ENCODE measurements at places on chromosomes 16 and 17.
A peak's percentile ranks its signal among the peaks of the same experiment; 100 is the strongest.

- no peak for DNase-seq
Measured at GRCh38 chr17:15649861-15650421, 30.4 kb upstream of the FBXW10B start.

DNA sequence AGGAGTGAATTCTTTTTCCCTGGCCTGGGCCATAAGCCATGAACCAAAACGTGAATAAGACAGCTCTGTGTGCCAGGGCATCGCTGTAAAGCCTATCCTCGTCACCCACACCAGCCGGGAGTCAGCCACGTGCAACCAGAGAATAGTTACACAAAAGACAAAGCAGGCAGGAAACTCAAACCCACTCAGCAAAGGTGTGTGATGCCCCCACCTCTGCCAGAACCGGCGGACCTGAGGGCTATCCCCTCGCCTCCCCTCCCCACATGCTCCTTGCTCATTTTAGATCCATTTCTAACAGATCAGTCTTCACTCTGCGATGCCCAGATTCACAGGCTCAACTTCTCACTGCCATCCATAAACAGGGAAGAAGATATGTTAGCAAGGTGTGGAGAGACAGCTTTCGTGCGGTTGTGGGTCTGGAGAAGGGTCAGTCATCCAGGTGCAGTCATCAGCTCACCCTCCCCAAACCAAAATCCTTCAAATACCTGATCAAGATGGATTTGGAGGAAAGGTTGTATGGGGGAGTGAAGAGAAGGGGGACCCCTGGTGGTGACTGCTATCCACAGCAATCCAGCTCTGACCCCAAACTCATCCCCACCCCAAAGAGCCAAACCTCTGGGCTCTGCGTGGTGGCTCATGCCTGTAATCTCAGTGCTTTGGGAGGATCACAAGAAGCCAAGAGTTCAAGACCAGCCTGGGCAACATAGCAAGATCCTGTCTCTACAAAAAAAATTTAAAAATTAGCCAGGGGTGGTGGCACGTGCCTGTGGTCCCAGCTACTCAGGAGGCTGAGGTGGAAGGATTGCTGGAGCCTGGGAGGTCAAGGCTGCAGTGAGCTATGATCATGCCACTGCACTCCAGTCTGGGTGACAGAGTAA is 219.2 kb downstream of the C16orf78 start:
- peak; percentile 58 for DNase-seq

GRCh38 chr17:74520790-74521480 is 10.3 kb downstream of the CD300LB start:
- peak; percentile 58 for DNase-seq

- no peak for DNase-seq
Measured at GRCh38 chr16:66525396-66526180, 24.3 kb downstream of the TK2 start.

Data from vagina (tissue), 2 donors.